ENCODE measurements at places on chromosomes 5 and 9.

GRCh38 chr5:124410539-124411488 lies 335.6 kb downstream of the ZNF608 start:
- DNase-seq = no peak

- DNase-seq = no peak
Observed at GRCh38 chr5:136058972-136059354, 30.2 kb downstream of the TGFBI start.

DNA sequence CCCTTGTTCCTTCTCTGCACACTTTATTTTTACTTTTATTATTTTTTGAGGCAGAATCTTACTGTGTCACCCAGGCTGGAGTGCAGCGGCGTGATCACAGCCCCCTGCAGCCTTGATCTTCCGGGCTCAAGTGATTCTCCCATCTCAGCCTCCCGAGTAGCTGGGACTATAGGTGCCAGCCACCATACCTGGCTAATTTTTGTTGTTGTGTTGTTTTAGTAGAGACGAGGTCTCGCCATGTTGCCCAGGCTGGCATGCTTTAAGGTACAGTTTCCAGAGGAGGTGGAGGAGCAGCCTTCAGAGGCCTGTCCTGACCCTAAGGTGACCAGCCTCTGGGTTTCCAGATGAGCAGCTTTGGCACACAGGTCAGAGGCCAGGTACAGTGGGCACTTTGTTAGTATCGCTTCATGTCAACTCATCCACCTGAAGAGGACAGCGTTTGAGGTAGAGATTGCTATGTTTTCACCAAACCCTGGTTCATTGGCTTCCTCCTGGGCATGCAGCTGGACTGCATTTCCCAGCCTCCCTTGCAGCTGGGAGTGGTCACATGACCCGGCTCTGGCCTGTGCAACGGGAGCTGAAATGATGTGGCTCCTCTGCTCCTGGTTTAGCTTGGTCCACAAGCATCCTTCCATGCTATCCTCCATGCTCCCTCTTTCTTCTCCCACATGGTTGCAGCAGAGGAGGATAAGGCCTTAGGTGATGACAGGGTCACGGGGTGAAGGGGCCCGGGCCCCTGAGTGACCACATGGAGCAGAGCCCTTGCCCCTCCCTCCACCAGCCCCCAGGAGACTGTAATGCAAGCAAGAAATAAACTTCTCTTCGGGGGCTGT lies 139.3 kb upstream of the IER5L start:
- DNase-seq = no peak

DNA sequence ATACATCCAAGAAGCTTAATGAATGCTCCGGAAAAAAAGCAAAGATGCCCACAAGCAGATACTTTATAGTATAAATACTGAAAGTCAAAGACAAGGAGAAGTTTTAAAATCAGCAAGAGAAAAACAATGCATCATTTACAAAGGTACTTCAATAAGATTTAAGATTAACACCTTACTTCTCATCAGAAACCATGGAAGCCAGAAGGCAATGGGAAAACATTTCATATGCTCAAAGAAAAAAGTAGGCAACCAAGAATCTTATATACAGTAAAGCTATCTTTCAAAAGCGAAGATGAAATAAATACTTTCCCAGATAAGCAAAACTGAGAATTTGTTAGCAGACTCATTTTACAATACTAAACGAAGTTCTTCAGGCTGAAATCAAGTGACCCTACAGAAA lies 51.1 kb downstream of the ABHD17B start:
- no peak for DNase-seq

DNA sequence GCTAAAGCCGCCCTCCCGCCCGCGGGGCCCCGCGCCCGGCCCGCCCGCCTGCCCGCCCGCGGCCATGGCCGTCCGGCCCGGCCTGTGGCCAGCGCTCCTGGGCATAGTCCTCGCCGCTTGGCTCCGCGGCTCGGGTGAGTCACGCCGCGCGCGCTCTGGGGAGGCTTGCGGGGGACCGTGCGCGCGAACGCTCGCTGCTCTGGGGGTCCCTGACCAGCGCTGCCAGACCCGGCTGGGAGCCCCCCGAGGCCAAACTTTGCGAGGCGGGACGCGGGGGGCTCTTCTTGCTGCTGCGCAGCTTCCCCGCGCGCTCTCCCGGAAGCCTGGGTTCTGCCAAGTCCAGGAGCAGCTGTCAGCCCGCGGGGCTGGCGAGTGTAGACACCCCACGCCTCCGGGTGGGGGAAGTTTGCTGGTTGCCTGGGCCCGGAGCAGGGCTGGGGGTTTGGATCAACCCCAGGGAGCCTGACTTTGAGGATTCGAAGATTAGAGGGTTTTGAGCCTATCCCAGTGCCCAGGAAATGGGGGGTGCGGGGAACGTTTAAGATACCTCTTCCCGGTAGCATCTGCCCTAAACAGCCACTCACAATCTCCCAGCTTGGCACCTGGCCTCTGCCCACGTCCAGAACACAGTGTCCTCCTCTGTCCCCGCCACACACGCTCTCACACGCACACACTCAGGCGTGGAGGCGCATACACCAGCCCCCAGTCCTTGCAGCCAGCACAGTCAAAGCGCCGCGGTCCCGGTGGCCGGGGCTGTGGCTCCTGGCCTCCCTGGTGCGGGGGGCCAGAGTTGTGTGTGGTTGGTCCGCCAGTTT lies 535 bp downstream of the UNC5A start:
- no peak for DNase-seq

DNA sequence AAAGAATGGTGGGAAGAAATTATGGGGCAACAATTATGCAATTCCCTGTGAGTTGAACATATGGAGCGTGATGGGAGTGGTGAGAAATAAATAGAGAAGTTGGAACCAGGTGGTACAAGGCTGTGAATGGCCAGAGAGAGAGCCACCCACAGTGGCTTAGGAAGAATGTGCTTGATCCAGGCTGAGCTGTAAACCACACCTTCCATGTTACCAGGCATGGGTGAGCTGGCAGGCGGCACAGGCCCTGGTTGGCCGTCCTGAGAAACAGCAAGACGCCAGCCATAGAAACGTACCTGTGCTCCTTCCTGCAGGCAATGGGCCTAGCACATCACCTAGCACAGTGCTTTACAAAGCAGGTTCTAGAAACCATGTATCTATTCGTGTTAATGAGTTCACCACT lies 74.3 kb downstream of the EPB41L4B start:
- DNase-seq = no peak

DNA sequence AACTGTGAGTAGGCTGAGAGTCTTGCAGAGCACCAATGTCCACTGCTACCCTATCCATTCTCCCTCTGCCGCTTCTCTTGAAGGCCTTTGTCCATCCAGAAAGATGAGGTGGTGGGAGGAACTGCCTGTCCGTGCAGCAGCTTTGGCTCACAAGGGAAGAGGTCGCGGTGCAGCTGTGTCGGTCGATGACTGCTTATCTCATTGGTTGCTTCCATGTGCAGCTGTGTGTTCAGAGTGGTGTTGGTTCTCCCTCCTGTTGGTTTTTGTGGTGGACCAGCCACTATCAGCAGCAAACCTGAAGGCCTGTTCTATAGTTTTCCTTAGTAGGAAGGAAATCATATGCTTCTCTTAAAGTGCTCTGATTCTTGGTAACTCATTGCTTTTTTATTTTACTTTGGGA lies 40.7 kb downstream of the SPTAN1 start:
- no peak for DNase-seq

- no peak for DNase-seq
Observed at GRCh38 chr5:9932770-9933169, 302.6 kb upstream of the TAS2R1 start.
